Skin of body (tissue), 3 donors: ENCODE measurements at places on chromosomes 3 and 15. TPM values are rescaled to one million over a fixed set of nuclear protein-coding genes. Genes with fewer than 3 reads are reported as not detected.

Gene ARHGAP31
- 13.8 TPM for total RNA-seq

Gene MGLL
- total RNA-seq: 32.7 TPM

Gene RLBP1
- total RNA-seq: not detected

Gene CCNB2
- 12.6 TPM for total RNA-seq

Gene CCR3
- total RNA-seq: 0.49 TPM

Gene MANF
- 32.2 TPM for total RNA-seq

Gene FOXP1
- 56.7 TPM for total RNA-seq

Gene EAF2
- 10.0 TPM for total RNA-seq

Gene SCN11A
- 1.9 TPM for total RNA-seq

Gene PLSCR5
- total RNA-seq: not detected

Gene LRRC28
- 26.0 TPM for total RNA-seq

Gene HRG
- not detected for total RNA-seq

Gene STRIT1
- 2.5 TPM for total RNA-seq

Gene P2RY13
- total RNA-seq: 3.0 TPM

Gene CHRD
- total RNA-seq: 31.3 TPM

Gene PIF1
- total RNA-seq: 1.9 TPM

Gene FOXL2NB
- 0.39 TPM for total RNA-seq

Gene SQOR
- 26.1 TPM for total RNA-seq

Gene NOP10
- 68.3 TPM for total RNA-seq

Gene NPAP1
- not detected for total RNA-seq

Gene AGBL1
- total RNA-seq: 4.8 TPM

Gene GP9
- total RNA-seq: 0.49 TPM

Gene MEGF11
- total RNA-seq: 0.30 TPM

Gene FOXL2
- 0.30 TPM for total RNA-seq

Gene SRP14
- total RNA-seq: 130 TPM

Gene LRRC34
- 2.7 TPM for total RNA-seq

Gene IMPG2
- 0.59 TPM for total RNA-seq

Gene SPINK8
- not detected for total RNA-seq

Gene ACTC1
- total RNA-seq: 126 TPM

Gene IL20RB
- total RNA-seq: 15.8 TPM

Gene RBP2
- not detected for total RNA-seq

Gene SEMA7A
- 11.7 TPM for total RNA-seq

Gene CNTN4
- total RNA-seq: 24.4 TPM

Gene CLSTN2
- total RNA-seq: 2.9 TPM

Gene GALNT15
- 2.5 TPM for total RNA-seq

Gene ITPKA
- 0.39 TPM for total RNA-seq

Gene CCR4
- total RNA-seq: 0.59 TPM

Gene GOLGA8T
- total RNA-seq: 0.79 TPM
